GM12878 (cell line): ENCODE measurements at places on chromosomes 1 and 21.

- DNase-seq = no peak
These were observed 128.6 kb downstream of the PRDM2 start for GRCh38 chr1:13828454-13829151.

- no peak for DNase-seq
These were observed 4.6 kb downstream of the UBAP2L start for GRCh38 chr1:154225370-154225769.

DNA sequence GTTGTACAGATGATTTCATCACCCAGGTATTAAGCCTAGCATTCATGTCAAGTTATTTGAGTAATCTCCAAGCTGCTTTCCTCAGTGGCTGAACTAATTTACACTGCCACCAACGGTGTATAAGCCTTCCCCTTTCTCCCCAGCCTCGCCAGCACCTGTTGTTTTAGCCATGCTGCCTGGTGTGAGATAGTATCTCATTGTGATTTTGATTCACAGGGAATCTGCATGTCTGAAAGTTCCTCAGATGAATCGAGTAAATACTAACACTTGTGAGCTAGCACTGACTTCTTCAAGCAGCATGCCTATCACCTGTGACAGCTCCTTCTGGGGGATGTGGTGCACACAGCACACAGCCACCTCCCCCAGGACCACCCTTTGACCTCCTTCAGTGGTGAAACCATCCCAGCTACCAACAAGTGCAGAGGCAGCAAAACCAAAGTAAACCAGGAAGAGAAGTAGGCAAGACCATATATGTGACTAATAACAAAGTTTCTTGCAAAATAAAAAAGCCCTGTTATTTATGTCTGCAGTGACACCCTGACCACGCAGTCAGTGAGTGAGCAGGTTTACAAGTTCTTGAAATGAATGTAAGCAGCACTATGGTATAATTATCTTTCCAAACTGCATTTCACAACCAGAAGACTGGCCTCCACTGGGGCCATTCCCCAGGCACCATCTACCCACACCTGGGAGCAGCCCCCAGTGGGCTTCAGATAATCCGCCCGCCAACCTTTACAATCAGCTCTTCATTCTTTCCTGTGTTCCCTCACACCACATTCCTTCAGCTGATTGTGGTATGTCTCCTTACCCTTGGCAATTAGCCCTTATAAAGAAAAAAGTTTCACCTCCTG lies 173.8 kb downstream of the ETS2 start:
- no peak for DNase-seq

- DNase-seq = no peak
These were observed 1.1 kb downstream of the WNT3A start for GRCh38 chr1:228007801-228008341.

GRCh38 chr1:183291216-183291762 lies 105.2 kb downstream of the LAMC2 start:
- DNase-seq = no peak

GRCh38 chr1:113608399-113608798 lies 150.9 kb downstream of the PHTF1 start:
- no peak for DNase-seq

GRCh38 chr1:44292651-44293050 lies 62.4 kb downstream of the ERI3 start:
- no peak for DNase-seq

GRCh38 chr1:160394673-160395072 lies 5.7 kb upstream of the VANGL2 start:
- DNase-seq = no peak

DNA sequence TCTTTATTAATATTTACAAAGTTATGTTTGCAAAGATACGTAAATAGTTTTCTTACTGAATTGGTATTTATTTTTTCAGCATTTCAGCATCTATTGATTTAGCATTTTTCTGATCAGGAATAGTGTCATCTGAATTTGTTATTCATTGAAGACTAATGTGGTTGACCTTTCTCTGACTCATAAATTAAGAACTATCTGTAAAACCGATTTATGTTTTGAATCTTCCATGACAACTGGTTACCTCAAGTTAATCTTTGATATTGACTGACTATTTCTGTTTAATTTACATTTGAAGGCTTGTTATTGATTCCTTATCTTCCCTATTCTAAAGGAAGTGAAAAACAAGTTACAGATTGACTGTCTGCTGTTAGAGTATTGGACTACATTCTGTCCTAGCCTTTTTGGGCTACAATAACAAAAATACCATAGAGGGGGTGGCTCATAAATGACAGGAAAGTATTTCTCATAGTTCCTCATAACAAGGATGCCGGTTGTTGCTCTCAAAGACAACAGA lies 1131.4 kb downstream of the PLA2G4A start:
- DNase-seq = no peak

- no peak for DNase-seq
These were observed 52.4 kb downstream of the SLC37A1 start for GRCh38 chr21:42565886-42566523.

DNA sequence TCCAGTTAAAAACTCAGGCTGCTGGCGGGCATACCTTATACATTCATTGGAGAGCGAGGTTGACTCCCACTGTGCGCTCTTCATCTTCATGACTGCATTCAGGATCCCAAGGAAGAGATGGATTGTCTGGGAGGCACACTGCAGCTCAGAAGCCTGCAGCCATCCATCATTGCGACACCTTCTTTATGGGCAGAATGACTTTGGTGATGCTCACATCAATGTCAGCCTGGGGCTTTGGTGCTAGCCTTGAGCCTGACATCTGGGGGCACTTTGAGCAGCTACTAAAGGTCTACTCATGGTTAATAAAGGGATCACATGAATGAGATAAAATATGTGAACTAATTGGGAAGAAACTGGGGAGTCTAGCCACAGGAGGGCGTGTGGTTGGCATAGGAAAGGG lies 229.3 kb downstream of the PRDM2 start:
- DNase-seq = no peak

- DNase-seq = no peak
These were observed 11.4 kb upstream of the KCNA2 start for GRCh38 chr1:110617589-110617988.

DNA sequence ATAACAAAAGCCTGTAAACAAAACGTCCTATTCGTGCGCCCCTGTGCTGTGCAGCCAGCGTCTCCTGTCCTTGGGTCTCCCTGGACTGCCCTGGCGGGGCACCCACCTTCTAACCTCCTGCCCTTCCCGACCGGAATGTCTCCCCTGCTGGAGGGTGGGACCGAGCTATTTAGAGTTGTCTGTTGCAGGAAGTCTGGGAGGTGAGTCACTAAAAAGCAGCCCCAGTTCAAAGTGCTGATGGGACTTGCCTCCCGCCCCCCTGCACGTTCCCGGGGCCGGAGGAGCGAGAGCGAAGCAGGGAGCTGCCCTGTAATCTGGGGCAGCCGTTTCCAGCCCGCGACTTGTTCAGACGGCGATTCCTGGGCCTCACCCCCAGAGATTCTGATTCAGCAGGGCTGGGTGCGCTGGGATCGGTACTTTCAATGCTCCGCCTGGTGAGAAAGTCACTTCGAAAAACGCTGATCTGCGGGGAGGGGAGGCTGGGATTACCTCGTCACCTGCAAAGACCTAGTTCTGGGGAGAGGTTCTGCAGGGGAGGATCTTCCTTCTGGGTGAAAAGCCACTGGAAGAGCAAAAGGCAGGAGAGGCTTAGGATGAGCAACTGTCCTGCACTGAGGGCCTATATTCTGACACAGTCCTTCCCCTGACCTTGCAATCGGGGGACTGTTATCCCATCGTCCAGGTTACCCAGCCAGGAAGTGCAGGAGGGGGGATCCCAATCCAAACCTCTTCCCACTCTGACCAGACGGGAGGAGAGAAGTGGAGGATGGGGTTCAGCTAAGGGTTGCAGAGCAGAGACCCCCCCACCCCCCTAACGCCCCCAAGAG lies 1.2 kb upstream of the DHRS3 start:
- DNase-seq = no peak

GRCh38 chr1:32724678-32725614 lies 22.4 kb upstream of the SYNC start:
- no peak for DNase-seq

- DNase-seq = no peak
These were observed 27.9 kb downstream of the UMODL1 start for GRCh38 chr21:42098957-42099505.

DNA sequence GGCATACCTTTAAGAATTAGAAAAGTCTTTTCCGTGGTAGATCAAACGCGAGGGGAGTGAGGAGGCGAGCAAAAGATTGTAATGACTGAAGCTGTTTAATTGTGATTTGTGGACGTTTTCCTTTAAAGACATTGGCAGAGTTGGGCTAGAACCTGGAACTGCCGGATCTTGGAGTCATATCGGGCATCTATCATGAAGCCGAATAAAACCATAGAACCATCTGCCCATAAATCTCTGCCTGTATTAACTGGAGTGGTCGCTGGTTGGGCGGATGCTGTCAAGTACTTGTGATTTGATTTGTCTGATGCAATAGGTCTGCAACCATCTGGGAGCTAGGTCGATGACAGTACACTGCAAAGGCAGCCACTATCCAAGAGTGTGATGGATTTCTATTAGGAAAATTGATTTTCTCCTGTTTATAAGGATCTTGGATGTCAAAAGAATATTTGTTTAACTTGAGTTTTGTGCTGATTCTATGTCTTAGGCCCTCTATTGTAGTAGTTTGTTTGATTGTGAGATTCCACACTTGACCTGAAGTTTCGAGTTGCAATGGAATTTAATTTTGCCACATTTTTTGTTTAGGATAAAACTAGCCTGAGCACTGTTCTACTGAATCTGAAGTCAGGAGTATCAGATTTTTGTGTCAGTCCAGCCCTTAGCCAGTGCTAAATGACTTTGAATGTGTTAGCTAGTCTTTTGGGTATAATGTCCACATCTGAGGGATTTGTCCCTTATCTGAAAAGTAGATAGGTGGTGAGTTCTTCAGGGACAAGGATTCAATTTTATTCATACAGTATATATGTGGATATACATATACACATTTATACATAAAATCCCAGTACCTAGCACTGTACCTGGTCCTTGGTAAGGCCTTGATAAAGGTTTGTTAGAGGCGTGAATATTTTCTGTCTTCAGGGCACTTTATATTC lies 1.2 kb downstream of the SARS1 start:
- DNase-seq = peak; percentile 25

- no peak for DNase-seq
These were observed 17.4 kb downstream of the ATP1A4 start for GRCh38 chr1:160168609-160169369.

DNA sequence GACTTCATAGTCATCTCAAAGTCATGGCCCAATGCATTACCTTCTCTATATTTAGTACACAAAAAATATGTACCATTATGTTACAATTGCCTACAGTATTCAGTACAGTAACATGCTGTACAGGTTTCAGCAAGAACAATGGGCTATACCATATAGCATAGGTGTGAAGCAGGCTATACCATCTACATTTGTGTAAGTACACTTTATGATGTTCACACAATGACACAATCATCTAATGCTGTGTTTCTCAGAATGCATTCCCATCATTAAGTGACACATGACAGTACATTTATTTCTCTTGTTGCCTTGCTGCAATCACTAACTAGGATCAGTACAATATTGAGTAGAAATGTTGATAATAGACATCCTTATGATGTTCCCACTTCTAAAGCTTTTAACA lies 46.5 kb upstream of the NFIA start:
- no peak for DNase-seq

DNA sequence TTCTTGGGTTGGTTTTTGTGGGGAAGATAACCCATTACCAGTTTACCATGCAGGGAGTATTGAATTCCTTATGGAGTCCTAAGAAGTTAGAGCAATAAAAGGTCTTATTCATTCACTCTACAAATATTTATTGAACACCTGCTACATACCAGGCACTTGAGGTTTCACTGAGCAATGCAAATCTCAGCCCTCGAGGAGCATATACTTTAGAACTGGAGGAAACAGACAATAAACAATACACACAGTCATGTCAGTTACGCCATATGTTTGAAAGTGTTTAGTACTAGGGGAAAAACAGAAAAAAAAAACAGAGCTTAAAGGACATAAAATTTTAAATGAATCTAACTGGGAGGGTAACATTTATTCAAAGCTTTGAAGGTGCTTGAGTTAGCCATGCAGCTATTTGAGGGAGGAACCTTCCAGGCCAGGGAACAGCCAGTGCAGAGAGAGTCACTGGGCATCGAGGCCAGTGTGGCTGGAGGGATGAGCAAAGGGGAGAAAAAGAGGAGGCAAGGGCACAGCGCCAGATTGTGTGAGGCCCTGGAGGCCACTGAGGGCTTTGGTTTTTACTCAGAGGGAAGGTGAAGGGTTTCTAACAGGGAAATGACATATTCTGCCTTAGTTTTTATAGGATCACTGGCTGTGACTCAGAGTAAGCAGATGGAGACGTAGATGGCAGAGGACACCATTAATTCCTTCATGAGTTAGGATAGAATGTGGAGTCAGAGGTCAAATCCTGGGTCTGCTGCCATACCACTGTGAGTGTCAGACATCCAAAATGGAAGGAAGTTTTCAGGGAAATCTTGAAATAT lies 32.7 kb downstream of the C1orf21 start:
- DNase-seq = no peak

GRCh38 chr1:25094995-25095394 lies 137.3 kb downstream of the SYF2 start:
- no peak for DNase-seq

DNA sequence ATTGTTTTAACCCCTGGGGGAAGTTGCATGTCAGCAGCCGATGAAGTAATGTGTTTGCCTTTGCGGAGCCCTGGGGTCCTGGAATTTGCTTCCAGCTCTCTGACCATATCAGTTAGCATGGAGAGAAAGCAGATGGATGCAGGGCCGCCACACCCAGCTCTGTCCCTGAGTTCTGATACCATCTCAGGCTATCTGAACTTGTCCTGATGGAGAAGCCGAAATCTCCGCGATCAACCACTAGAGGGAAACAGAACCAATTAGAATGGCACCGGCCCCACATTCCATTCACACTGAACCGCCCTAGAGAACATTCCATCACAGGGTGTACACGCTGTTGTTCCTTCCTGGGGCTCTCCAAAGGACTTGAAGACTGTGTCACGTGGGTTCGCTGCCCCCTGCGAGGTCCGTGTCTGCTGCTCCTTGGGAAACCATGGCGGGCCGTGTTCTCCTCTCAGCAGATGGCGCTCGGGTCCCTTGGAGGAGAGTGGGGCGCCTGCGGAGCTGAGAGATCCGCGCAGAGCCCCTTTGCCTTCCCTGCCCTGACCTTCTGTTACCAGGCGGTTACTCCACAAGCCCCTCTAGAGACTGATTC lies 75.4 kb downstream of the ABCA4 start:
- DNase-seq = no peak

DNA sequence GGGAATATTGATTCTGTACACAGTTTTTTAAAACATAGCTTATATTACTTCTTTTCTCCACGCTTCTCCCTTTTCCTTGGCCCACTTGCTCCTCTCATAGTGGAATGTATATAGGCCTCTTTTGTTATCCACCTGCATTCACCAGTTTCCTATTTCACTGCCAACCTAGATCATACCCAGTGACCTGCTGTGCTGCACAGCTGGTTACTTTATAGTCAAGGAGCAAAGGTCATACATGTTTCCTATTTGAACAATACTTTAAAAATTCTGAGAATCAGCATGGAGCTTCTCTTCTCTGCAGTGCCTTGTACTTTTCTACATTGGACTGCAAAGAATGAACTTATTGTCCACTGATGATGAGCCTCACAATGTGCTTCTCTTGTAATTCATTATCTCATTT lies 4.3 kb upstream of the SLC35D1 start:
- no peak for DNase-seq
